ENCODE measurements at places on chromosomes 4 and X.

DNA sequence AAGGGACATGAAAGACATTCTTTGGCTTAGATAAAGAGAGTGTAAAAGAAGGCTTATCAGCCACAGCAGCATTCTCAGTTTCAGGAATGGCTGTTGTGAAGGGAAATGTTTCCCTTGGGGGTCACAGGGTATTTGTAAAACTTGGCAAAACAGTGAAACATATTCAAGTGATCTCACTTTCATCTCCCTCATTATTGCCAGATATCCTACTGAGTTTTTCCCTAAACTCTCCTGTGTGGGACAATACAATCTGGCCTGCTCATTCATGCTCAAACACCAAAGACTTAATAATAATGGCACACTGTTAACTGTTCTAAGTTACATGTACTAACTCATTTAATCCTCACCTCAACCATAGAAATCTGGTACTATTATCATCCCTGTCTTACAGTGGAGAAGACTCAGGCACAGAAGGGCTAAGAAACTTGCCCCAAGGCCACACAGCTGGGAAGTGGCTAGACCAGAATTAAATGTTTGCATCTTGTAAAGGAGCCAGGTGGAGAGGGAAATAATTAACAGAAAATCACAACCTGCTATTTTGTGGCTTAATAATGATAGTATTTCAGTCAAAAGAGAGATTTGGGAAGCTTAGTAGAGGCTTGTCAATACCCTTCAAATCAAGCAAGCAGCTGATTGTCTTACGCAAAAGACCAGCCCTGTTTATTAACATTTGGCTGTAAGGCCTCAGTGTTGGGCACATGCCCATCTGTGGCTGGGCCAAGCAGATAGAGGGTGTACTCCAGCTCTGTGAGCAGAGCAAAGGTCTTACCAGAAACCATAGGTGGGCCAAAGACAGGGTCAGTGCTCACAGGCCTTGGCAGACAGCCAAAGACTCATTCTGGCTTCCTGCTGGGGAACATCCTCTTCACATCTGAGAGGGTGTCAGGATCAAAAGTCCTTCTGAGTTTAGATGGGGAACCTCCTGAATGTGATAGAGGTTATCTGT is 17.3 kb downstream of the SMPX start:
- DNase-seq, result peak; percentile 2

DNA sequence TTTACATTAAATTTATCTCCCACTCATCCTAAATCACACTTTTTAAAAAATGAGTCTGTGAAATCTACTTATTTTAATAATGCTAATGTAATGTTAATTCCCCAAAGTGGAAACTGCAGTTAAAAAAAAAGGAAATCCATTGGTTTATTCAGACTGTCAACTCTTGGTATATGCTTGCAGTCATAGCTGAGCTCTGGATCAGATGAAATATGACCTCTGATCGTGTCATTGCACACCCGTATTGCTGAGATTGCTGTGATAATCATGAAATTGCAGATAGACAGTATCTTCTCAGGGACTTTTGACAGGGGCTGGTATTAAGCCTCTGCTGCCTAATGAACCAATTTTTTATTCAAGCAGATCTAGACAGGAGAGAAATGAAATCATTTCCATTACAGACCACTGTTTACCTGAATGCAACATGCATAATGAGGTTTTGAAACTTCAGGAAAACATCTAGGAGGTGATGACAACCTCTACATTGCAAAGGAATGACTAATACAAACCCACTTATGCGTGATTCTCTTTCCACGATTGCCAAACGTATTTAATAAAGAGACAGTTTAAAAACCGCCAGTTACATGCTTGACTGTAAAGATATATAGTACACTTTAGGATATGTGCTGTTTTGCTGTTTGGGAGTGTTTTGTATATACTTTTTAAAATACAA is 138.3 kb upstream of the PUDP start:
- no peak for DNase-seq

DNA sequence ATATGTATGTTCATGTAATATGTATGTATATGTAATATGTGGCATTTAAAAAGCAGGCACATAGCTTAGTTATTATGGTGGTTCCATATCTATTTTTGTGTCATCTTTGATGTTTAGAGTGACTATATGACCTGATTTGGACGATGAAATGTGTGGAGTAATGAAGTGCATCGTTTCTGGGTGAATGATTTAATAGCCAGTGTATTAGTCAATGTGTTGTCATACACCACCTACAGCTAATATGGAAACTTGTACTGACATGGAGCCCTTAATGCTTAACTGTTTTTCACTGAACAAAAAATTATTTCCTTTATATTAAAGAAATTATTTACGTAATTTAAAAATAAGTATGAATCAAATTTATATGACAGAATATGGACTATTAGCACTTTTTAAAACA is 292.3 kb upstream of the FSTL5 start:
- no peak for DNase-seq

DNA sequence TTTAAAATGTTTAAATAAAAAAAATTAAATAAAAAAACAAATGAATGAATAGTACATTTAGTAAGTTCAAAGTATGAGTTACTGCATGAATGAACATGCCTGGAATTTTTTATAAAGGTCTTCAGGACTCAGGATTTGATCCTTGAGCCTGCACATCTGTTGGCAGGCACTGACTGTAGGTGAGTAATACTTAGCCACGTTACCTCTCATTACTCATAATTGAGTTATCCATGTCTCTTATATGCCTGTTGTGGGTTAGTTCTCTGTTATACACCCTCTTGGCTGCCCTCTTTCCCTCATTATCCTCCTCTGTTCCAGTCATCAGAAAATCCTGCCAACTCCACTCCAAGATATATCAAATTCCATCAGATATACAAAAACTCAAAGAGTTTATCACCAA is 276.0 kb downstream of the FBXW7 start:
- DNase-seq, result no peak

DNA sequence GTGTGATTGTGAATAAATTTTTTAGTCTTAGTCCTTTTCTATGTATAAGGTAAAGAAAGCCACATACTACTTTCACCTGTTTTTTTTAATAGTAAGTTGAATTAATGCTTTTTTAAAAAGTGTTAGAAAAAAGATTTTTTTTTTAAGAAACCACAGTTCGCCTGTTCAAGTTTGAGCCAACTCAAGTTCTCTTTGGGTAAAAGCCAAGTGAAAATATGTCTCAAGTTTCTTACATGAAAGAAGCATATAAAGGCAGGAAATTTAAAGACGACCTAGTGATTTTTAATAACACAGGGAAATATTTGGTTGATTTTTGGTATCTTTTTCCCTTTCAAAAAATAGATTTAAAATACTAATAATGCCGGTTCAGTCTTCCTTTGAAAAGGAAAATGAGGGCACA is 369.9 kb upstream of the NR3C2 start:
- no peak for DNase-seq

GRCh38 chrX:131671735-131672134 is 127.9 kb downstream of the OR13H1 start:
- DNase-seq, result no peak

Measured in neural progenitor cell (in vitro differentiated cells).